ENCODE measurements at places on chromosomes 3 and 15. TPM values are rescaled to one million over a fixed set of nuclear protein-coding genes. Genes with fewer than 3 reads are reported as not detected.
A peak's percentile ranks its signal among the peaks of the same experiment; 100 is the strongest.

DNA sequence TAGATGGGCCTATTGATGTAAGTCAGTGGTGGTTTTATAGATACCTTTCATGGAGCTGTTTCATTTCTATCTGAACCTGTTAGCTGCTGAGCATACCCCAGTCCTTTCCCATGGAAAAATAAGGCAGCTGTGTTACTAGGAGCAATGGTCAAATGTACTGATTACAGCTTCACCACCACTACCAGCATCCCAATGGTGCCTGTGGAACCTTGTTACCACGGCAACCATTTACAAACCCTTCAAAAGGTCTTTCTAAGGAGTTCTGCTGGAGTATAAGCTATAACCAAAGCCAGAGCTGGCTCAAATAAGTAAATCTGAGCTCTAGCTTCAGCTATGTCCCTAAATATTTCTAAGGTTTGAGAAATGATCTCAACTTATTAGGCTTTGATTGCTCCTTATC, 133.4 kb upstream of the ACP3 start:
- H3K27me3 ChIP-seq = peaks cover 9% of the 10 kb centered on the region
- no peak overlapping the region for H3K27ac ChIP-seq
- H3K36me3 ChIP-seq = no peaks in the 10 kb centered on the region
- no peaks in the 10 kb centered on the region for H3K4me1 ChIP-seq
- no peak for DNase-seq

DNA sequence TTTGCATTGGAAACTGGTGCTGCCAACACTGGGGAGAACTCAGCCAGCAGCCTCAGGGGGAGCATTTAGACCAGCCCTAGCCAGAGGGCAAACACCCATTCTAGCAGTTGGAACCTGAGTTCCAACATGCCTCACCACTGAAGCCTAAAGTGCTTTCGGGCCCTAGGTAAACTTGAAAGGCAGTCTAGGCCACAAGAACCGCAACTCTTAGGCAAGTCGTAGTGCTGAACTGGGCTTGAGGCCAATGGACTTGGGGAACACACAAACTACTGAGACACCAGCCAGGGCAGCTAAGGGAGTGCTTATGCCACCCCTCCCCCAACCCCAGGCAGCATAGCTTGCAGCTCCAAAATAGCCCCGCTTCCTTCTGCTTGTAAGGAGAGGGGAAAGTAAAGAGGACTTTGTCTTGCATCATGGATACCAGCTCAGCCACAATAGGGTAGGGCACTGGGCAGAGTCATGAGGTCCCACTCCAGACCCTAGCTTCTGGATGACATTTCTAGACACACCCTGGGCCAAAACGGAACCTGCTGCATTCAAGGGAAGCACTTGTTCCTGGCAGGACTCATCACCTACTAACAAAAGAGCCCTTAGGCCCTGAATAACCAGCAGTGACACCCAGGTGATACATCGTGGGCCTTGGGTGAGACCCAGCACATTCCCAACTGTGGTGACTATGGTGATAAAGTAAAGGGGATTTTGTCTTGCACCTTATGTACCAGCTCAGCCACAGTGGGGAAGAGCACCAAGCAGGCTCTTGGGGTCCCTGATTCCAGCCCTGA, 37.3 kb upstream of the TEX9 start:
- no peak for DNase-seq
- H3K27ac ChIP-seq = no peak overlapping the region
- H3K4me1 ChIP-seq = no peaks in the 10 kb centered on the region
- no peak overlapping the region for H3K4me3 ChIP-seq

DNA sequence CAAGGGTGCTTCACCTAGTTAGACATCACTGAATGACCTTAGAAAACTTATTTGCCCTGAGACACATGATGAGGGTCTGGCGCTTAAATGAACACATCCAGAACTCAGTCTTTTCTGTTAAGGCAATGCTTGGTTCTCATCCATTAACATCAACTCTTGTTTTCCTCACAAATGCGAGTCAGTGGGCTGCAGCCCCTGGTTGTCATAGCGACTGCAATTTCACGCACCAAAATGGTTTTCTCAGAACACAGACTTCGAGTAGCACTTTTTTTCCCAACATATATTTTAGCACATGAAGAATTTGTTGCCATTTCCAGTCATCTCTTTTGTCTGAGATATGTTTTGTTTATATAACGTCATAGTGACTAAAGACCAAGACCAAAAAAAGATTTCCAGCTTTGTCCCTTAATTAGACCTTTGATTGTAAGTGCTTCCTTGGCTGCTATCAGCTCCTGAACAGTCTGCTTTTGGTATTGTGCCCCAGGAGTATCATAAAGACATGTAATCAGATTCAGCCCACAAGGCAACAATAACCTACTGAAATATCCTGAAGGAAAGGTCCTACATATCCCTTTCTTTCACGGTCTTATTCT, 68.5 kb downstream of the GPR176 start:
- H3K4me3 ChIP-seq = no peak overlapping the region
- H3K4me1 ChIP-seq = no peaks in the 10 kb centered on the region
- no peaks in the 10 kb centered on the region for H3K36me3 ChIP-seq
- no peak overlapping the region for H3K27ac ChIP-seq
- no peak for DNase-seq

FAM43A gene
- 51.4 TPM for total RNA-seq

IQCF5 gene
- total RNA-seq = not detected

- H3K27ac ChIP-seq = peak overlapping the region; percentile 52
- peaks cover 29% of the 10 kb centered on the region for H3K4me1 ChIP-seq
- no peaks in the 10 kb centered on the region for H3K36me3 ChIP-seq
Measured at GRCh38 chr15:63466378-63467192, 37.8 kb upstream of the USP3 start.

DNA sequence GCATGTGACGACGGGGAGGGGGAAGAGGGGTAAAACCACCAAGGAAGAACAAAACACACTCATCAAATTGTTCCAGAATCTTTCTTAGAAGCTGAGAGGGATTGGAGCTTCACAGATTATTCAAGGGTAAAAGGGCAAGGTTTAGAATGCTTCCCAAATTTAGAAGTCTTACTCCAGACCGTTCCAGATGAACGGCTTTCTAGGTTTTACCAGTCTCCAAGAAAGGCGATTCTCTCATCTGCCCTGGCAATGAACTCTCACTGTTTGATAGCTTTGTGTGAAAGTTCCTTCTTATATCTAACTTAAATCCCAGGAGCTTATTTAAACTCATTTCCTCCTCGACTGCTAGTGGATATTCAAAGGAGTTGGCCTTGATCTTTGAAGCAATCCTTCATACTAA, 124.3 kb upstream of the PRICKLE2 start:
- no peaks in the 10 kb centered on the region for H3K36me3 ChIP-seq
- no peak overlapping the region for H3K4me3 ChIP-seq
- H3K4me1 ChIP-seq = no peaks in the 10 kb centered on the region
- H3K27ac ChIP-seq = no peak overlapping the region

GRCh38 chr3:194756791-194757325, 71.2 kb downstream of the FAM43A start:
- H3K27me3 ChIP-seq = no peaks in the 10 kb centered on the region
- H3K4me1 ChIP-seq = no peaks in the 10 kb centered on the region
- no peaks in the 10 kb centered on the region for H3K36me3 ChIP-seq
- no peak overlapping the region for H3K4me3 ChIP-seq

ITIH1 gene
- total RNA-seq = 0.31 TPM

- no peak for DNase-seq
- no peak overlapping the region for H3K4me3 ChIP-seq
- H3K36me3 ChIP-seq = no peaks in the 10 kb centered on the region
- no peak overlapping the region for H3K27ac ChIP-seq
- H3K4me1 ChIP-seq = no peaks in the 10 kb centered on the region
Measured at GRCh38 chr3:52524258-52524751, 9.4 kb downstream of the NT5DC2 start.

LRTM1 gene
- total RNA-seq = not detected

GRCh38 chr15:66269326-66270090, 16.0 kb upstream of the MEGF11 start:
- H3K36me3 ChIP-seq = no peaks in the 10 kb centered on the region
- H3K27me3 ChIP-seq = no peaks in the 10 kb centered on the region
- no peak overlapping the region for H3K27ac ChIP-seq
- no peak for DNase-seq
- no peak overlapping the region for H3K4me3 ChIP-seq
- no peaks in the 10 kb centered on the region for H3K4me1 ChIP-seq

DNA sequence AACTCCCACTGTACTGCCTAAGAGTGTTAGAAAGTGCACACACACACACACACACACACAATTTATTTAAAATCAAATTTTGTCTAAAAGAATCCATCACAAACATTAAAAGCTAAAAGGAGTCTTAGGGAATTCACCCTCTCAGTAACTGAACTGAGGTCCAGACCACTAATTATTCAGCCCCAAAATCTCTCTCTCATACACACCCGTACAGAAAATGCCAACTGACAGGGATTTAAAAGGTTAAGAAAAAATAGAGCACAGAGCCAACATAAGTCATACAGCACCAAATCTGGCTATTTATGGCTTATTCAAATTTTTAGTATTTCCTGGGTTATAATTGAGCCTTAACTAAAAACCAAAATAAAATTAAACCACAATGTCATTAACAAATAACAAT, 20.7 kb downstream of the GBE1 start:
- H3K36me3 ChIP-seq = no peaks in the 10 kb centered on the region
- H3K27ac ChIP-seq = no peak overlapping the region
- H3K4me1 ChIP-seq = peaks cover 16% of the 10 kb centered on the region
- no peak overlapping the region for H3K4me3 ChIP-seq
- H3K27me3 ChIP-seq = no peaks in the 10 kb centered on the region
- no peak for DNase-seq

DNA sequence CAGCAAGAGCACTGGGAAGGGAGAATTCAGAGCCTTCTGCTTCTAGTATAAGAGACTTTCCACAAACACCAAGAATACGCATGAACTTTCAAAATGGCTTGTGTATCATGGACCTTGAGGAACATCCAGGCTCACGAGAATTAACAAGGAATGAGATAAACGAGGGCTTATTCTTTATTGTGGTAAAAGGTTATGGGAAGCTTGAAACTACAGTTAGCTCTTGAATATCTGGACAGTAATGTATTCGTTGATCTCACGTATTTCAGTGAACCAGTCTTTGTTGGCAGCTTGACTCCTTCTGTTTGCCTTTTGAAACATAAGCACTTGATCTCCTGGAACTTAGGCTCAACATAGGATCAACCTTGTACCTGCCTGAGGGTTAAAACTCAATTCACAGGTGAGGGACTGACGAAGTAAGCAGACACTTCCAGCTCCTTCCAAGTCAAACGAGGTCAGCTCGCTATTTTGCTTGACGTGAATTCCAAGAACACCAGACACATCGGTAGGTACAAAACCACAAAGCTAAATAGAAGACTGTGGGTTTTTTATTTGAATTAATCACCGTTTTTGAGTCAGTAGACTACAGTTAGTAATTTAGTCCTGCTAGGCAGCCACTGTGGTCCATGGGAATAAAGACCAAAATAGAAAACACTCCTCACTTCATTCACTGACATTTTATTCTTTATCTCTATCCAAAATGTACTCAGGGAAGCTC, 30.8 kb downstream of the GALNT15 start:
- no peaks in the 10 kb centered on the region for H3K4me1 ChIP-seq
- no peaks in the 10 kb centered on the region for H3K27me3 ChIP-seq
- H3K4me3 ChIP-seq = no peak overlapping the region
- H3K36me3 ChIP-seq = no peaks in the 10 kb centered on the region
- no peak for DNase-seq
- no peak overlapping the region for H3K27ac ChIP-seq

KNG1 gene
- 0.23 TPM for total RNA-seq

- peak overlapping the region; percentile 73 for H3K4me3 ChIP-seq
- no peaks in the 10 kb centered on the region for H3K27me3 ChIP-seq
- no peaks in the 10 kb centered on the region for H3K36me3 ChIP-seq
- no peak for DNase-seq
Measured at GRCh38 chr3:33716227-33716626, 1.8 kb downstream of the CLASP2 start.

GRCh38 chr15:56948764-56949101, 30.3 kb downstream of the TCF12 start:
- no peak overlapping the region for H3K4me3 ChIP-seq
- no peaks in the 10 kb centered on the region for H3K27me3 ChIP-seq
- no peak for DNase-seq

GRCh38 chr15:47409600-47409999, 307.7 kb upstream of the SEMA6D start:
- H3K4me1 ChIP-seq = no peaks in the 10 kb centered on the region
- no peak for DNase-seq
- H3K27ac ChIP-seq = no peak overlapping the region
- H3K36me3 ChIP-seq = no peaks in the 10 kb centered on the region
- H3K4me3 ChIP-seq = no peak overlapping the region

ACKR4 gene
- total RNA-seq = not detected

DNA sequence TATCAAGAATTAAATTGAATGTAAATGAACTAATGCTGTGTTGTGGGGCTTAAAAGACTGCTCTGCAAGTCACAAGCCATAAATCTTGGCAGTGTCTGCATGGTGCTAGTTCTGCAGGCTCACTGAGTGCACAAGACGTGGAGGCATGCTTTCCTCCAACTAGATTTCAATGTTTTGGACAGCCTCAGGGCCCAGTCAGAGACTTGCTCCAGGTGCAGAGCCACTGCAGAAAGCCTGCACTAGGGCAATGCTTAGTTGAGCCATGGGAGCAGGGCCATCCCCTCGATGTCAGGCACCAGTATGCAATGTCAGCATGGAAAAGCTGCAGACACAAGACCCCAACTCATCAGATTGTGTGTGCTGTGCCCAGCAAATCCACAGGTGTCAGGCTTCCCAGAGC, 234.5 kb upstream of the CDIN1 start:
- H3K4me3 ChIP-seq = no peak overlapping the region
- no peaks in the 10 kb centered on the region for H3K36me3 ChIP-seq
- H3K27ac ChIP-seq = no peak overlapping the region
- DNase-seq = no peak

GRCh38 chr15:97953748-97954147, 6.8 kb upstream of the ARRDC4 start:
- DNase-seq = no peak
- no peak overlapping the region for H3K27ac ChIP-seq
- H3K27me3 ChIP-seq = peaks cover 4% of the 10 kb centered on the region
- no peak overlapping the region for H3K4me3 ChIP-seq

DNA sequence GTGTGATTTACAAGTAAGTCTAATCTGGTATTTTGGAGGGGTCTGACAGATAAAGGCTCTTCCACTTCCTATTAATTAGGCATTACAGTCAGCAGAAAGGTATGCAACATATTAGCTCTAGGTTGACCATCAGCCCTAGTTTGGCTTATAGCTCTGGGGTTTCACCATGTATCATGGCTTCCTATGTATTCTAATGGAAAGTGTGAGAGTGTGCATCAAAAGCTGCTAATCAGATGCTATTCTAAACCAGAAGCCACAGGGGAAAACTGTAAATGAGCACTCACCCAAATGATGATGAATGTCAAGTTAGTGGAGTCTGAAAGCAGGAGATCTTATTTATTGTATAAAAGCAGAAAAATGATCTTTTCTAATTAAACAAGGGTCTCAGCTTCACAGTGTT, 149.2 kb upstream of the MITF start:
- H3K27me3 ChIP-seq = no peaks in the 10 kb centered on the region
- no peaks in the 10 kb centered on the region for H3K36me3 ChIP-seq
- H3K27ac ChIP-seq = no peak overlapping the region
- H3K4me3 ChIP-seq = no peak overlapping the region

GRCh38 chr3:169147238-169148008, 516.1 kb downstream of the MECOM start:
- H3K36me3 ChIP-seq = 0 out of 2 replicates have a peak, but pooled peaks cover 3% of the 10 kb centered on the region
- no peak for DNase-seq
- H3K4me3 ChIP-seq = peak overlapping the region; percentile 54
- no peak overlapping the region for H3K27ac ChIP-seq
- H3K27me3 ChIP-seq = peaks cover 73% of the 10 kb centered on the region

GRCh38 chr3:50167069-50167840, 12.1 kb downstream of the SEMA3F start:
- H3K4me3 ChIP-seq = no peak overlapping the region
- no peak for DNase-seq
- no peaks in the 10 kb centered on the region for H3K27me3 ChIP-seq
- no peaks in the 10 kb centered on the region for H3K36me3 ChIP-seq
- H3K27ac ChIP-seq = peak overlapping the region; percentile 96
- H3K4me1 ChIP-seq = peaks cover 97% of the 10 kb centered on the region

Measured in Panc1 (cell line).